GM18507 (cell line): ENCODE measurements at places on chromosomes 1 and 21.
A peak's percentile ranks its signal among the peaks of the same experiment; 100 is the strongest.

- DNase-seq = no peak
These were observed 459 bp downstream of the CAPZB start for GRCh38 chr1:19484798-19485361.

- no peak for DNase-seq
These were observed 128.2 kb downstream of the ATG4C start for GRCh38 chr1:62912028-62912638.

- DNase-seq = peak; percentile 56
These were observed 39.5 kb upstream of the CR2 start for GRCh38 chr1:207414606-207415108.

- DNase-seq = no peak
These were observed 32.2 kb downstream of the PADI6 start for GRCh38 chr1:17404034-17404684.

DNA sequence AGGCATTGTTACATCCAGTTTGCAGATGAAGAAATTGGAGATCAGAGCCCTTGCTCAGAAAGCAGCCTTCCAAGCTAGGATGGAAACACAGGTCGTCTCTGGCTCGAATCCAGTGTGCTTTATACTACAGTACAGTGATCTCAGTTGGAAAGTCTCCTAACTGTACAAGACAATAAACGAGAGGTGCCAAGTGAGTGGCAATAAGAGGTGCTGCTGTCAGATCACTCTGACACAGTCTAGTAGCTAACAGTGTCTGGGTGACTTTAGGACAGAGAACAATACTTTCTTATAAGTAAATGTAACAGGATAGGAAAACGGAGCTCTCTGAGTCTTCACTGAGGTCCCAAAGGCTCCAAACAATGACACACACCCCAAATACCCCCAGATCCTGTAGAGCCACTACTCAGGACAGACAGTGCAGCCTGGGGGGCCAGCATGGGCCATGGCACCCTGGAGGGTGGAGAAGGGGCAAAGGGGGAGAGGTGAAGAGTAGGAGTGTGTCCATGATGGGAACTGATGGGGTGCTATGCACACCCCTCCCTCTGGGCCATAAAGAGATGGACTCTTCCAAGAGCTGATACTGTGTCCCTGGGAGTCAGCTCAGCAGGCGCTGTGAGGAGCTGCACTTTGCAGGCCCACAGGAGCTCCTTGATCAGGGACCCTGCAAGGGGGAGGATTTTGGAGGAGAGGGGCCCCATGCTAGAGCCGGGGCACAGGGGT, 3.3 kb downstream of the SH3BGR start:
- no peak for DNase-seq

DNA sequence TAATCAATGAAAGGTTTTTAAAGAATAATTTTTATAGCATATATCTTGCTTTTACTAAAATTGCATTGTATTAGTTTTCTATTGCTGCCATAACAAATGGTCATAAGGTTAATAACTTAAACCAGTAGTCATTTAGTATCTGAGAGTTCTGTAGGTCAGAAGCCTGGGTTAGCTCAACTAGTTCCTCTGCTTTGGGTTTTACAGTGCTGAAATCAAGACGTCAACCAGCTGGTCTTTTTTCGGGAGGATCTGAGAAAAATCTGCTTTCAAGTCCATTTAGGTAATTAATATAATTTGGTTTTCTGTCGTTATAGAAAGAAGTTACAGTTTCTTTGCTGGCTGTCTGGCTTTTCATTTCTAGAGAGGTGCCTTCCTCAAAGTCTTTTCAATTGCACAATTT, 577.7 kb downstream of the MRPL39 start:
- DNase-seq = no peak

GRCh38 chr1:209063767-209064659, 519.5 kb upstream of the CAMK1G start:
- no peak for DNase-seq

- DNase-seq = no peak
These were observed 10.3 kb downstream of the DONSON start for GRCh38 chr21:33578214-33578613.

DNA sequence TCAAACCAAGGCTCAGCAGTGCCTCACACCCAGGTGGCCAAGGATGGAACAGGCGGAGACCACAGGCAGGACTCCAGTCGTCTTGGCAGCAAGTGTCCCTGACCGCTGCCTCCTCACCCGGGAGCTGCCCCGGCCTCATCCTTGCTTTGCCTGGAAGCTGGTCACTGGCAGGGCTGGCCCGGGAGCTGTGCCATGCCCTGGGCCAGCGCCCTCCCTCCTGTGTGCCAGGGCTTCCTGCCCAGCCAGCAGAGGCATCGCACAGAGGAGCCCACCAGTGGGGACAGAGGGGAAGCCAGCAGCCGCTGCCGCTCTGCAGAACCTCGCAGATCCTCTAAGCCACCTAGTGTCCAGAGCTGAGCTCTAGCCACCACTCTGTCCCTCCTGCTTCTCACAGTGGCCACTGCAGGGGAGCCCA, 7.8 kb downstream of the CASZ1 start:
- no peak for DNase-seq

DNA sequence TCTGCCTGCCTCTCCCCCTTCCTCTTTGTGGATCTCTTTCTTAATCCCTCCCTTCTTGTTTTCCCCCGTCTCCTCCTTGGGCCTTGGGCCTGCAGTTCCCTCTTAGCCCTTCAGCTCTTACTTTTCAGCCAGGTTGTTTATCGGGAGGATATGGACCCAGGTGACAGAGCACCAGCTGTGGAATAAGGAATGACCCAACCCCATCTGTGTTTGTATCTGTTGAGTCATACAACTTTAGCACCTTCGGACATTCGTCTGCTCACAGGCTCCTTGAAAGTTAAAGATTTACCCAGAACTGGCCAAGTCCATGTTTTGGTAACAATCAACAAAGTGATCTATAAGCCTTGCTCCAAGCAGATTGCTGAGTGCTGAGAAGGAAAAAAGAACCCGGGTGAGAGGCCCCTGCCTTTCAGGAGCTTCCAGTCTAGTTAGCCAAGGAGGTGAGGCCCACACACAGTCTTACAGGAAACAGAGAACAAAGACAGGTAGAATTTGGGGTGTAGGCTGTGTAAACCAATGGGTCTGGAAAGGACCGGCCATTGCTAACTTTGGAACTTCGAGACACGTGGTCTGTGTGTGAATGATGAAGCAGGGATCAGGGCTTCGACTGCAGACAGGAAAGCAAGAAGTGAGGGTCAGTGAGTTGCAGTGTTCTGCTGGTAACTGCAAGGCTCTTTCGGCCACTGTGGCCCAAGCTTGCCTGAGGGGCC, 66.7 kb upstream of the F3 start:
- no peak for DNase-seq

DNA sequence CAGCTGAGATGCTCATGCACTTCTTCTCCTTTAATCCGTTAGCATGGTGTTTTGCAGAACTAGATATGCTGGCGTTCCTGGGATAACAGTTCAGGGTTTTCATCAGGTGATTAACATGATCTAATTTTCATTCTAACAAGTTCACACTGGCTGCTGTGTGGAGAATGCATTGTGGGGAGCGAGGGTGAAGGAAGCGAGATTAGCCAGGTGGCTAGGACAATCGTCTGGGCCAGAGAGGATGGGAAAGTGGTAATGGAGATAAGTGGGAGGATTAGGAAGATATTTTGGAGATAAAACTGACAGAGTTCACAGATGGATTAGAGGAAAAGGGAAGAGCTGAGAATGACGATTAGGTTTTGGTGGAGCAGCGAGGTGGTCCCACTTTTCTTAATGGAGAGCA, 138.1 kb upstream of the MAGI3 start:
- no peak for DNase-seq

DNA sequence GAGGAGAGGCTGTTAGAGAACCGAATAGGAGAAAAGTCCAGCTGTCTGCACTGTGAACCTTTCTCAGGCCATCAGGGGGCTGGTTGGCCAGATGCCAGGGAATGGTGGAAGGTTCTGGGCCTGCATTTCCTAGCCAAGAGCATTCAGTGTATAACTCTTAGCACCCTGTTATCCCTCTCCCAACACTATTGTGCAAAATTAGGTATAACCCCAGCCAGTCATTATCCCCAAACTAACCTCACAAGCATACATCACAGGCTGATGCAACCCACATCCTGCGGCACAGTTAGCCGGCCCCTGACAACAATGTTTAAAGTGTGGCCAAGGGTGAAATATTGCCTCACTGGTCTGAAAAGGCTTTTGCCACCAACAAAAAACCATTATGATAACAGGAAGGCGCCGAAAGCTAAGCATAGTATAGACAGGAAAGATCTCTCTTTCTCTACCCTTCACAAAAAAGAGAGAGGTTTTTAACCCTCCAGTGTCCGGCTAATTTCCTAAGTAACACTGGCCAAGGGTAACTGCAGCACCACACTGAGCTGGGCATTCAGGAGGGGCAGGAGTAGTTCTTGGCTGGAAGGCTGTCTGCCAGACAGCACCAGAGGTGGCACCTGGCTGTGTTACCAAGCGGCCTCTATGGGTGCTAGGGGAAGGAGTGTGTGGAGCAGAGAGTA, 77.3 kb upstream of the BCAR3 start:
- DNase-seq = no peak

- no peak for DNase-seq
These were observed 940 bp upstream of the PLA2G2C start for GRCh38 chr1:20187103-20187812.

GRCh38 chr1:59967141-59967697, 40.6 kb upstream of the CYP2J2 start:
- no peak for DNase-seq

DNA sequence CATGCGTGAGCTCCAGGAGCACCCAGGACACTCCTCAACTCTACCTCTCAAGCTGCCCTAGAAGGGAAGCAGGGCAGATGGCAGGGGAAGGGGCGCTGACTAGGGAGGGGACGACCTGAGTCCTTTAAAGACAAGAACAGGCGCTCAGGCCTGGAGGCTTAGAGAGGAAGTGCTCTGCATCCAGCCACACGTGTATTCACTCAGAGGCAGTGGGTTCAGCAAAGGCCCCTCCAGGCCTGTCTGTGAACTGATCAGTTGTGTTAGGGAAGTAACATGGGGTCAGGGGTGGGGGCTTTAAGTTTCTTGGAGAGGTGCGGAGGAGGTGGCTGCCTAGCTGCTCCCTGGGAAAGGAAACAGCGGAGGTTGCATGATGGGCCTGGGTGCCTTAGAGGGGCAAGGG, 37.1 kb upstream of the ARF1 start:
- DNase-seq = no peak

GRCh38 chr1:109765896-109766615, 2.3 kb upstream of the EPS8L3 start:
- no peak for DNase-seq

- no peak for DNase-seq
These were observed 4.5 kb downstream of the SH3GLB1 start for GRCh38 chr1:86708920-86709319.

DNA sequence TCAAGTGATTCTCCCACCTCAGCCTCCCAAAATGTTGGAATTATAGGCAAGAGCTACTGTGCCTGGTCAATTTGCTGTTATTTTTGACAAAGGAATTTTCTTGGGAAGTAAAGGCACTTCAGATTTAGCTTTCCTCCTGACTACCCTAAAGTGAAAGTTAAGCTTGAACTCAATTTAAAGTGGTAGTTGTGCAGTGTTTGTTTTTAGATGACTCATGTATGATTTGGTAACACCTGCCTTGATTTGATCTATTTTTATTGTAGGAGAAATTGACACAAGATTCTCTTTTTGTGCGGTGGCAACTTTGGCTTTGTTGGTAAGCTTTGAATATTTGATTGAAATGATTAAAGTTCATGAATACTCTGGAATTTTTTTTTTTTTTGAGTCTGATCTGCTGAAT, 5.0 kb downstream of the RABGGTB start:
- DNase-seq = no peak

GRCh38 chr1:12617901-12618660, at the start of gene DHRS3:
Gene DHRS3, minus strand, starts transcription at chr1:12618210. Its CDS starts 862 bp downstream, at chr1:12617348.
- DNase-seq = peak; percentile 54

DNA sequence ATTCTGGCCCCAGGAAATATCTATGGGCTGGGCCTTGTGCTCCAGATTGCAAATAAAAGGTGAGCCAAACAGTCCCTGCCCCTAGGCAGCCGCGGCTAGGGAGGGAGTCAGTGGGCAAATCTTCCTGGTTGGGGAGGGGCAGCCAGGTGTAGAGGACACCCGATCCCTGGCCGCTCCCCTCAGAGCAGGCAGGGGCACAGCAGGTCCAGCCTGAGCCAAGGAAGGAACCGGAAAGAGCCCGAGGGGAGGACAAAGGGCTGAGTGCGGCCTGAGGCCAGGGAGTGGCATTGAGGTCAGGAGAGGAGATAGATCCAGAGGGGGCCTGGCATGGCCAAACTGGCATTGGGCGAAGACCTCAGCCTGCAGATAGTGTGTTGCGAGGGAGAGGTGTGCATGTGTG, 36.6 kb upstream of the ARF1 start:
- DNase-seq = no peak

GRCh38 chr1:56576880-56577405, 2.4 kb downstream of the PLPP3 start:
- no peak for DNase-seq

DNA sequence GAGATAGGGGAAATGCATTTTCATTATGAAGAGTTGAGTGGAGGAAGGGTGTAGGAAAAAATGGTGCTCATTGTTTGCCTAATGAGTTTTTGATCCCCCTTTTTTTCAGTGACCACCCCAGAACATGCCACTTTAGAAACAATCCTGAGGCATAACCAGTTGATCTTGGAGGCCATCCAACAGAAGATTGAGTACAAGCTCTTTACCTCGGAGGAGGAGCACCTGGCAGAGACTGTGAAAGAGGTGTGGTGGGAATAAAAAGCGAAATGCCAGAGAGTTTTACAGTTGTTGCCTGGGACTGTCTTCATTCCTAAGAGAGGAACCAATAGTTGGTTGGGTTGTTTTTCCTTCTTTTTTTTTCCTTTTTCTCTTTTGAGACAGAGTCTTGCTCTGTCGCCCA, 54.3 kb upstream of the EPHA8 start:
- no peak for DNase-seq

- no peak for DNase-seq
These were observed 23.7 kb upstream of the SRRM1 start for GRCh38 chr1:24619376-24619775.

DNA sequence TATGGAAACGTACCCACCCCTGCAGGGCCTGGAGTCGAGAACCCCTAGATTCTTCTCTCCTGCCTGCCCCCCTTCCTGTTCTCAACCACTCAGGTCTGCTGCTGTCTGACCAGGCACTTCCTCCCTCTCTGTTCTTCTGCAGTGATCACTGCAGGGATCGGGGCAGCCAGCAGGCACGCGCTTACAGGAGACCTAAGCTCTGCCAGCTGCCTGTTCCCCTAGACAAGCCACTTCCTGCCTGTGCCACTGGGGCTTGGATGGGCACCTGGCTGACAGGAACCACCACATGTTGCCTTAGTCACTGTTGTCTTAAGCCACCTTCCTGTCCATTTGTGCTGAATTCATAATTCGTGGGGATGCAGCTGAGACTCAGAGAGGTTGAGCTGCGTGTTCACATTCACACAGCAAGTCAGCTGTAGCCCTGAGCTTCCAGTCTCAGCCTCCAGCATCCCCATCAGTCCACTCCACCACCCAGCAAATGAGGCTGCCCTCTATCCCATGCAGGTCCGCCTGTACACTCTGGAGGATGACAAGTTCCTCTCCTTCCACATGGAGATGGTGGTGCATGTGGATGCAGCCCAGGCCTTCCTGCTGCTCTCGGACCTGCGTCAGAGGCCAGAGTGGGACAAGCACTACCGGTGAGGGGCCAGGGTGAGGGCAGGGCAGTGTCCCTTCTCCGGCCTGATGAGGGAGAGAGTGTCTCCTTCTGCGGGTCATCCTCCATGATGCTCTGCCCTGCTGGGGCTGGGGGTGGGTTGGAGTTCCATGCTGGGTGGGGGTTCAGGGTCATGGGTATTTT, 18.6 kb downstream of the FAM151A start:
- DNase-seq = no peak
